ENCODE measurements at places on chromosomes 1 and 21. TPM values are rescaled to one million over a fixed set of nuclear protein-coding genes. Genes with fewer than 3 reads are reported as not detected.

DNA sequence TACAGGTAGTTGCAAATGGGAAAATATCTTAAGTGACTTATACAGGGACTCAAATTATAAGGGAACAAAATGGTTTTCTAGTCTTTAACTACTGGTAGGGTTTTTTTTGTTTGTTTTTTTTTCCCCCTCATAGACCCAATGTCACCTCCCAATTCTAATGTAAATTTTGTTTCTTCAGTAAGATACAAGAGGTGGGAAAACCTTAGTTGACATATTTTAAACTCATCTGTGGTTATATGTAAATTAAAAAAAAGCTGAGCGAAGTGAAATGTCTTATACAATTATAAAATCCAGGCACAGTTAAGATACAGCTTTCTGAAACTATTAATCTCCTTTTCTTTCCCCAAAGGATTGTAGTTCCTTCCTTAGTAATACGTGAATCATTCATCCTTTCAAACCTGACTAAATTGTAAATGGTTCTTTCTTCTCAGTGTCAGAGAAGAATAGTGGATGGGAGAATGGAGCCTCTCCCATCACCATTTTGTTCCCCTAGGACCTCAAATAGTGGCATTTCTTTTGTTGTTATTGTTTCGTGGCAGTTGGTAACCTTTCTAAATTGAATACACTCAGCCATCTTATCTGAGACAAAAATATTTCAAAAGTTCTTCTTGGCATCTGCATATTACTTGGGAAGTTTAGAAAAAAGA is 11.2 kb downstream of the TSEN15 start:
- peak; percentile 60 for ATAC-seq

GRCh38 chr1:117261424-117261785 is 50.7 kb upstream of the VTCN1 start:
- ATAC-seq: no peak

DNA sequence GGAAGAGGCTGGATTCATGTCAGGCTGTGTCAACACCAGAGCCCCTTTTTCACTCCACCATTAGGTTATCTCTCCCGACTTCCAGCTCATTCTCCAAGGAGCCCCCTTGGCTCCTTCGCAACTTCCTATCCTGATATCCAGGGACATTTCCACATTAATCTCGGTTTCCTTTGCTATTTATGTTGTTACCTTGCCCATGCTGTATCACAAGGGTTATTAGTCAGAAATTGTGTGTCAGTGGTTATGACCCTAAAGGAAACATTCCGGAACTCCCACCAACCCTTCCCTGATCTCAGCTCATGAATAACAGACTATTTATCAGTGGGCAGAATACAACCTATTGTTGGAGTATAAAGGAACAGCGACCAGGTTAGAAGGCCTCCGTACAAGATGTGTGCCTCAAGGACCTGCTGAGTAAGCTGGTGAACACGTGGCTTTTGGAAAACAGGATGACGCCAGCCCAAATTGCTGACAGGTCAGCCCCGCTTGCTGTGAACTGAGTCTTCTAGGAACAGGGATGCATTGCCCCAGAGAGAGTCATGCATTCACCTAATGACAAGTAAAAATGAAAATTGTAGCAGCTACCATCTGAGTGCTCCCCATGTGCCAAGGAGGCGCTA is 121.5 kb downstream of the PLPP3 start:
- ATAC-seq: no peak

DNA sequence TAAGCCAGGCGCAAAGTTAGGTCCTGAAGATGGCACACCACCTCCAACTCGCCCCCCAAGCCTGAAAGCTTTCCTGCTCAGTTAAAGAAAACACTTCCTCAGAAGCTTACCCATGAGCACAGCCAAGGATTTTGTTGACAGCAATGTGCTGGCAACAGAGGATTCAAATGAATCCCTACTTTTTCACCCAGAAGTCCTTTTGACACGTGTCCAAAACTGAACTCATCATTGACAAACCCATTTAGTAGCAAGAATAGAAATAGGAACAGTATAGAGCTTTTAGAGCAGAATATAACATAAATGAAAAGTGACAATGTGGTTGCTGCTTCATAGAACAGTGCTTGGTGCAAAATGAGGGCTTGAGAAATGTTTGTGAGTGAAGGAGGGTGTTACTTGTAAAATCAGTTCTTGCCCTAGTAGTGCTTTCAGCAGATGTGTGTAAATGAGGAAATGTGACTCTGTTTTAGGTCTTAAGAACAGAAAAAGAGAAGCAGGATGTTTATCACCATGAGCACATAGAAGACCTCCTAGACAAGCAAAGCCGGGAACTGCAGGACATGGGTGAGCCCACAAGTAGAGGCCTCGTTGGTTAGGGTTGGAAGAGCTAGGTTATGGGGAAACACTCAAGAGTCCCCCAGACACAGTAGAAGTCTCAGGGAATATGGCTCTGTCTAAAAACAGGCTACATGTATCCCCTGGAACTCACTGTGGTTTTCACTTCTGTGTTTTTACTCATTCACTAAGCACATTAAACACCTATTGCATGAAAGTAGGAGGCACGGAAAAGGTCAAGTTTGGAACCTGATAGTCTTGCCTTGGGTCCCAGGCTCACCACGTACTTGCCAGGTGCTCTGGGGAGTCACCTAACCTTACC is 48.6 kb upstream of the TMEM125 start:
- no peak for ATAC-seq

GRCh38 chr1:19534281-19534680 is 48.9 kb upstream of the CAPZB start:
- ATAC-seq: no peak

- ATAC-seq: peak; percentile 12
Measured at GRCh38 chr1:21024918-21025317, 151.8 kb downstream of the EIF4G3 start.

DNA sequence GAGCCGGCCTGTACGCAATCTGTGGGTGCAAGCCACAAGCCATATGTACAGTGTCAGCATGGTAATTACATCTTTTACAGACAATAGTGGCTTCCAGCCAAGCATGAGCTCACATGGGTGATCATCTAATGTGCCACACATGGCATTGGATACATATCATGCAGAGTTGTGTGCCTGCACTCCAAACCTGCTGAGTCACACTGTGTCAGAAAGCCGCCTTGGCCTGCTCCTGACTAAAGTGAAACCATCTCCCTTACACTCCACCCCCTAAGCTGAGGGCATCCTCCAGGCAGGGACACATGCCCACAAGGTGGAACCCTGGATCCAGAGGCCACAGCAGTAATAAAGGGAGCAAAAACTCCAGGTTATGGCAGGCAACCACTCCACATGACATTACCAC is 72.5 kb downstream of the KCNT2 start:
- ATAC-seq: no peak

The GBP1 gene
- 1.5 TPM for total RNA-seq
